ENCODE measurements at places on chromosomes 16 and 17. TPM values are rescaled to one million over a fixed set of nuclear protein-coding genes. Genes with fewer than 3 reads are reported as not detected.

- DNase-seq, result no peak
These were observed 3.3 kb upstream of the ZFHX3 start for GRCh38 chr16:73051226-73051625.

- DNase-seq, result no peak
These were observed 878 bp upstream of the DNAJA2 start for GRCh38 chr16:46974352-46974751.

GRCh38 chr17:7219229-7219811, 316 bp downstream of the DLG4 start:
- DNase-seq, result no peak

- DNase-seq, result no peak
These were observed 3.9 kb downstream of the IGFBP4 start for GRCh38 chr17:40447148-40447644.

DNA sequence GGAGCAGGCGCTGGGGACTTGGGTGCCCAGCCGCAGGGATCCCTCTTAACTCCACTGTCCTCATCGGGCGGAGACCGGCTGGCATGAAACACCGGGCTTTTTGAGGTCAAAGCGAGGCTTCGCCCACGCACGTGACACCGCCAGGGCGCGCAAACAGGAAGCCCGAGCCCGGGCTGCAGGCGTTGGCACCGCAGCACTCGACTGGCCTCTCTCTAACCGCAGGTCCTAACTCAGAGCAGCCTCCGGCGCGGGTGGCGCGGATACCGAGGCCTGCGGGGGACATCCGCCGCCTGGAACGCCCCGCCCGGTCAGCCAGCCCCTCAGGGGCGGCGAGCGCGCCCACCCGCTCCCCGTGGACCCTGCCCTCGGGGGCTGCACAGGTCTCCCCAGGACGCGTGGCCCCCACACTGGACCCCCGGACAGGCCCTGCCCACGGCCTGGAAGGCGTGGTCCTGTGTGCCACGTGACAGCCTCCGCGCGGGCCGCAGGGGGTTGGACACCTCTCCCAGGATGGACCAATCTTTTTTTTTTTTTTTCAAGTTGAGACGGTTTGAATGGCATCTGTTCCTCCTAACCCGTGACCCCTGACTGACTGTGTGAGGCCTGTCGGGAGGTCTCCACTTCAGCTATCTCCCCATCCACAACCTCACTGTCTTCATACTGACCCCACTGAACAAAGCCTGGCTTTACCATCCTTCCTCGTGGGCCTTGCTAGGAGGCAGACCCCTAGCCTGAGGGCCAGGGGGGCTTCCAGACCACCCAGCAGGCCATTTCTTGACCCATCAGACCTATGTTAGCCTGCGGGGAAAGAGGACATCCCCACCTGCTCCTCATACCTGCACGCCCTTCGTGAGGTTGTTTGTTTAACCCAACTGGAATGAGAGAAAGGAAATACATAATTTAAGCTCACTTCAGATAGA, 8.4 kb upstream of the SLC47A2 start:
- DNase-seq, result no peak

DNA sequence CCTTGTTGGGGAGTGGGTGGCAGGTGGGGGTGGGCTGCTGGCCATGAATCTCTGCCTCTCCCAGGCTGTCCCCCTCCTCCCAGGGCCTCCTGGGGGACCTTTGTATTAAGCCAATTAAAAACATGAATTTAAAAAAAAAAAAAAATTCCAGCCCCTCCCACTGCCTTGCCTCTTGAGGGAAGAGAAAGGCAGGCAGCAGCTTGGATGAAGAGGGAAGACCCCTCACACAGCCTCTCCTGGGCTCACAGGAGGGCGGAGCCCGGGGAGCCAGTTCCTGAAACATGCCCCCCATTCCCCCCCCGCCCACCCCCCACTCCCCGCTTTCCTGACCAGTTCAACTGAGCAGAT, 1.8 kb upstream of the TCAP start:
- no peak for DNase-seq

DNA sequence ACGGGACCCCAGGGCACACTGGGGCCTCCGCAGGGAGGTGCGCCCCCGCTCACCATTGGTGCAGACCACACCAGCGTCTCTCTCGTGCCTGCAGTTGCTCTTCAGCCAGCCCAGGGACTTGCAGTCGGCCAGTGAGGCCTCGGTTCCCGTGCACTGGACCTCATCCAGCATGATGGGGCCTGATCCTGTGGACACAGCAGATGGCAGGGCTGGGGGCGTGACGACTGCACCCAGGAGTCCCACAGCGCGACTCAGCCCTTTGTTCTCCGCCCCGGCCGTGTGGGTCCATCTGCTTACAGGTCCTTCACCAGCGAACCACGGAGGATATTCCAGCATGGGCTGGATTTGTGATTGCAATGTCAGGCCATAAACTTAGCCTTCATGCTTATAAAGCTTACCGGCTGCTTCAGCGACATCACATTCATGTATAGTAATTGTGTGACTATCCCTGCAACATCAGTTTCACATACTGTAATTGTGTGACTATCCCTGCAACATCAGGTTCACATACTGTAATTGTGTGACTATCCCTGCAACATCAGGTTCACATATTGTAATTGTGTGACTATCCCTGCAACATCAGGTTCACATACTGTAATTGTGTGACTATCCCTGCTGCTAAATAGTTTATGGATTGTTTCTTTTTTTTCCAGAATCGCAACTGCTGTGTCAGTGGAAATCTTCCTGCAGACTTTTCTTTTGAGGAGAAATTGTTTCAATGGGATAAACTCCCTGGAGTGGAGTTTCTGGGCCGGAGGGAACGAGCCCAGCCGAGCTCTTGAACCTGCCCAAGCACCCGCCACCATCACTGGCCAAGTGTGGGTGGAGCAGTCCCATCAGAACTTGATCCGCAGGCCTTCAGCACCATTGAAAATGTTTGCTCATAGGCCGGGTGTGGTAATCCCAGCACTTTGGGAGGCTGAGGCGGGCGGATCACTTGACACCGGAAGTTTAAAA, 4.8 kb downstream of the LGALS3BP start:
- DNase-seq, result peak; percentile 81

ZNF174 gene
- total RNA-seq, result 16.3 TPM

GRCh38 chr17:40810494-40810893, 10.7 kb upstream of the KRT28 start:
- DNase-seq, result no peak

- no peak for DNase-seq
These were observed 3.3 kb upstream of the AXIN2 start for GRCh38 chr17:65564793-65565192.

GRCh38 chr17:3575511-3575910, 17.9 kb upstream of the TRPV3 start:
- DNase-seq, result no peak

NKD1 gene
- 31.3 TPM for total RNA-seq

GRCh38 chr17:32276171-32276601, 10.6 kb downstream of the RHBDL3 start:
- DNase-seq, result no peak

- no peak for DNase-seq
These were observed 13.5 kb downstream of the CDIPT start for GRCh38 chr16:29849505-29849904.

DDX52 gene
- 47.4 TPM for total RNA-seq

DNA sequence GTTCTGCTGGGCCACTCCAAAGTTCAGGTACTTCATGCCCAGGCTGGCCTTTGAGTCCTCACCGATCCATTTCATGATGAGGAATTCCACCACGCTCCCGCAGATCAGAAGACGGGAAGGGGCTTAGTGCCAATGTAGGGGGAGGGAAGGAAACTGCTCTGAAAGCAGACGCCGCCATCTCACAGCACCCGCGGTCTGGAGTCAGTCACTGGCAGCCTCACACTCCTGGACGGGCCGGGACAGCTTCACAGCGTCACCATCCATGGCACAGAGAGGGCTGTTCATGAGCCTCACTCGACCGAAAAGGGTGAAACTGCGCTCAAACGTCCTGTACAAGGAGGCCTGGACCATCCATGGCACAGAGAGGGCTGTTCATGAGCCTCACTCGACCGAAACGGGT, 62.0 kb downstream of the RPH3AL start:
- DNase-seq, result no peak

- no peak for DNase-seq
These were observed 8.9 kb upstream of the ITGAM start for GRCh38 chr16:31250782-31251384.

DNA sequence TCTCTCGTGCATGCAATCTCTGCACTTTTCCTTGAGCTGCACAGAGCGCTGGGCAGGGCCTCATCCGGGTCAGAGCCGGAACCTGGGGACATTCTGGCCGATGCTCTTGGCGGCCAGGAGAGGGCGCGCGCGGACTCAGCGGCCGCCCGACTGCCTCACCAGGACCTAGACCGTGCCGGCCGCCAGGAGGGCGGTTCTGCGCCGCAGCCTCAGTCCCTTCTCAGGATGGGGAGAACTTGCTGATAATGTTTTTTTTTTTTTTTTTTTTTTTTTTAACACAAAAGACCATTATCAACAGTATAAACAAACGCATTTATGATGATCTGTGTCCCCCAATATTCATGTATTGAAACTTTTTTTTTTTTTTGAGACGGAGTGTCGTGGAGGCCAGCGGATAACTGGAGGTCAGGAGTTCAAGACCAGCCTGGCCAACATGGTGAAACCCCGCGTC, 8.1 kb upstream of the FLYWCH2 start:
- DNase-seq, result peak; percentile 69

COX6A2 gene
- not detected for total RNA-seq

DNA sequence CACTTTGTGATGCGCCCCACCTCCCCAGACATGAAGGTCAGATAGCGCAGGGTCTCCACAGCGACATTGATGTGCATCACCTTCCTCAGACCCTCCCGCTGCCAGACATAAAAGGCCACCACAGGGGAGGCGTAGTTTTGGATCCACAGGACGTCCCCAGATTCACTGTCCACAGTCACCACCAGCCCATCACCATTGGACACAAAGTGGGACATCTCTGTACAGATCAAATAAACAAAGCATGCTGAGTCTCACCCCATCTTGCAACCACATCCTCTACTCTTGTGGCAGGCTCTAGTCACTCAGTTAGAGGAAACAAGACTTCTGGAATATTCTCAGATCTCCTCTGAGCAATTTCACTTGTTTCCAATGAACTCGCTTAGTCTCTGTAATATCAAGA, 46.3 kb upstream of the ICAM2 start:
- no peak for DNase-seq

DNA sequence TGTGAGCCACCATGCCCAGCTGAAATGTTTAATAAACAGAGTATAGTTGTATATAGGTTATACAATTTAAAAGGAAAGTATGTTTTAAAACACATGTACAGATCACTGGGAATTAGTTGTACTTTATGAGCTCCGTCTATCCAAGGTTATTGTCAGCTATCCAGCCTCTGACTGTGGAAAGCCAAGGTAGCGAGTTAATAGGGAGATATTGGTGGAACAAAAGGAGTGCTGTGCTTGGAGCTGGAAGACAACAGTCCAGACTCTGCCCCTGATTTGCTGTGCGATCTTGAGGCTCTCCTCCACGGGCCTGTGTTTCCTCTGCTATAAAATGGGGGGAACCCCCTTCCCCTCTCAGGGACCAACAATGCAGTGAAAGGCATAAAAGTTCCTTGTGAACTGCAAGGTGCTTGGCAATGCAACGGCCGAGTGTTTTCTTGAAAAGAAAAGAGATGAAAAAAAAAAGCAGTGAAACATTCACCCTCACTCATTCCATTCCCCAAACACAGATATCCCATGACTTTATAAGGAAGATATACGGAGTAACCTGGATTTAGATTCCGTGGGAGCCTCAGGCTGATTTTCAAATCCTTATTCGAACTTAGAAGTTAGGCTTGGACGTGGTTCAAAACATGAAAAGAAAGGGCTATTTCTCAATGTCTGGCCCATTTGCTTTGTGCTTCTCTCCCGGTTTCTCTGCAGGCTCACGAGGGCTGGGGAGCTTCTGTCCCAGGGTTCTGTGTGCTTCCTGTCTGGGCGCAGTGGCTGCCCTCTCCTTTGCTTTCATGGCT, 34.1 kb downstream of the CUEDC1 start:
- DNase-seq, result no peak

- DNase-seq, result no peak
These were observed 2.6 kb downstream of the TMEM98 start for GRCh38 chr17:32930512-32930911.

MYH1 gene
- total RNA-seq, result not detected

IRX6 gene
- total RNA-seq, result not detected

CRHR1 gene
- total RNA-seq, result 0.71 TPM

IGF2BP1 gene
- total RNA-seq, result 260 TPM

GRCh38 chr16:18800775-18801144, 589 bp downstream of the ARL6IP1 start:
- DNase-seq, result peak; percentile 35

CMTM1 gene
- 5.0 TPM for total RNA-seq

DNA sequence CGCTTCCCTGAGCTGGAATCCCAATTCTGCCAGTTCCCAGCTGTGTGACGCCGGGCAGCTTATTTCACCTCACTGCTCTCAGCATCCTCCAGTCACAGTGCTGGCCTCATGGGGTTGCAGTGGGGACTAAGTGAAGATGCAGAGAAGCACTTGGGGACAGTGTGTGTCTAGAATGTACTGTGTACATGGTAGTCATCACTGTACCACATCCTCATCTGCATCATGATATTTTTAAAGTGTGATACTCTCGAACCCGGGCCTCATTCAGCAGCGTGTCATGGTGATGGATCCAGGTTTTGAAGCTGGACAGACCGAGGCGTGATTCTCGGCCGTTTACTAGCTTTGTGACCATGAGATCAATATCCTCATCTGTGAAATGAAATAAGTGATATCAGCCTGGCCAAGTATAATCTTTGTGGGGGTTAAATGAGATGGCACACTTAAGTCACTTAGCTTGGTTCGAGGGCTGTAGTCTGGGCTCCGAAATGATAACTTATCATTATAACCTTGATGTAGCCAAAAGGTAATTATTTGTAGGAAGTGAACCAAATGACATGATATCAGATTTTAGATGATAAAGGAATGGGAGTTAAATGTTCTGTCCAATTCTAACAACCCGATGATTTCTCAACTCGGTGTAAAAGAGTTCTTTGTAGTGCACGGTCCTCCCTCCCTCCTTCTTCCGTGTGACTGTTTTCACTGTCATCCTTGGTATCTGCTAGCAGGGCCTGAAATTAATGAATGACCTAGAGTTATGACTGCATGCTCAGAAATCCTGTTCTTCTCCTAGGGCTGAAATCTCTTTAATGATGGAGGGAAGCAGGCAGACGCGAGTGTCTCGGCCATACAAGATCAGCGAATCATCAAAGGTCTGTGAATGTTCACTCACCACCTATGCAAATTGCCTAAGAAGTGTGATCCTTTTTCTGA, 2.0 kb downstream of the KLHL36 start:
- no peak for DNase-seq

GRCh38 chr16:17866996-17867395, 396.2 kb upstream of the XYLT1 start:
- DNase-seq, result no peak

FOXN1 gene
- not detected for total RNA-seq

GRCh38 chr16:11100239-11100750, 155.7 kb downstream of the SOCS1 start:
- peak; percentile 32 for DNase-seq

DNA sequence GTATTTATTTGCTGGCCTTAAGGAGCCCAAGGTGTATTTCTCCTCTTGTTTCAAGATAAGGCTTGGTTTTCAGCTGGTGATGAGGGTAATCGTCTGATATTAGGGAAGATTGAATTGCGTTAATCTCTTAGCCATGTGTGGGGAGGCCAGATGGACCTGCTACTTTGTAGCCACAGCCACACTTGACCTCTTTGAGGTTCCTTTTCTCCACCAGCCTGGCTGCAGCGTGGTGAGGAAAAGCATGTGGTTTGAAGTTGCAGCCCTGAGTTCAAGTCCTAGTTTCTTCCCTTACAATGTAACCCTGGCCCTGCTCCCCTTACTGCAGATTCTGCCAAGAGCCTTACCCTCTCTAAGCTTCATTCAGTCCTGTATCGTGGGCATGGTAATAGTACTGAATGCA, 3.1 kb downstream of the MINK1 start:
- DNase-seq, result no peak

MT1M gene
- total RNA-seq, result not detected
